COLO829 (cell line): ENCODE measurements at places on chromosomes 7 and 10.
A peak's percentile ranks its signal among the peaks of the same experiment; 100 is the strongest.

DNA sequence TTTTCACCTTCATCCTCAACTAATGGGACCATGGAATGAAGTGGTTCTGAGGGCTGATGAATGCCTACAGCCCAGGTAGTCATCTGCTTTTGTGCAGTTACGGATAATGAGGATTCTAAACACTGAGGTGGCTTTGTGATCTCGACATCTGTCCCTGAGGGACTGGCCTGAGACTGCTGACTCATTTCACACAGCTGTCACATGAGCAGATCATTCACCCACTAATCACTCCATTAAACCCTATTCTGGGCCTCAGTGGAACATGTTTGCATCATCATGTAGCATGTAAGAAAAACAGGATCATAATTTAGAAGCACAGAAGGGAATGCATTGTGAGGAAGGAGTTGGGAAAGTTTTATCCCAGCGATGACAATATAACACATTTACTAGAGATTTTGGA lies 79.4 kb upstream of the FEZF1 start:
- DNase-seq: peak; percentile 39

DNA sequence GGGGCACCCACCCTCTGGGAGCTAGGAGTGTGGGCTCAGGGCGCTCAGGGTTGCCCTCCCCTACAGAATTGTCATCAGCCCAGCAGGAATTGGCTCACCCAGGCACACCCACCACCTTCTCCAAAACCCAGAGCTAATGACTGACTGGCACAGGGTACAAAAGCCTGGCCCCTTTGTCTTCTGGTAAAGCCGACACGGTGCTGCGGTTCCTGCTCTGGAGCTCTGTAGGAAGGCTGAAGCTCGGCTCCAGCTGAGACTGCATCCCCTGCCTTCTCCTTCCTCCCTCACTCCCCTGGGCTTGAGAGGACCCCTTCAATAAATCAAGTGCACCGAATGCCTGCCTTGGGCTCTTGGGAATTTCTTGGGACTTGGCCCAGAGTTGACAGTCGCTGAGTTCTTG lies 117.9 kb upstream of the EEPD1 start:
- no peak for DNase-seq

GRCh38 chr10:90785782-90786181 lies 72.1 kb downstream of the HTR7 start:
- no peak for DNase-seq

DNA sequence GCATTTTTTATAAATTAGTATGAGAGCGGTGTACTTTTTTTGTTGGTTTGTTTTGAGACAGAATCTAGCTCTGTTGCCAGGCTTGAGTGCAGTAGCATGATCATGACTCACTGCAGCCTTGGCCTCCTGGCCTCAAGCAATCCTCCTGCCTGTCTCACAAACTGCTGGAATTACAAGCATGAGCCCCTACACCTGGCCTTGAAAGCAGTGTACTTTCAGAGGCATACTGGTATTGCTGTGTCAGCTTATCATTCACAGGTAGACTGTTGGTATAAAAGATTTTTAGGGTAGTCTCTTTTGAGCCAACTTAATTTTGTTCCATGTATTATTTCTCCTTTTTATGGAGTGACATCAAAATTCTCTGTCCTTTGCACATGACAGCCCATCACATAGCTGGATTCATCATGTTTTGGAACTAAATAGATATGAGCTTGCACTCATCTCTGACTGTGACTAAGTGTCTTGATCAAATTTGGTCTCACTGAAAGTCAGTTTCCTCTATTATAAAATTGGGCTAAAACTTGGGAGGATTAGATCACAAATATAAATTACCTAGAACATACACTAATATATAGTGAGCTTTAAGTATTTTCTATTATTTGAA lies 12.4 kb downstream of the GNAT3 start:
- DNase-seq: no peak

GRCh38 chr7:146713934-146714333 lies 597.3 kb downstream of the CNTNAP2 start:
- DNase-seq: no peak

DNA sequence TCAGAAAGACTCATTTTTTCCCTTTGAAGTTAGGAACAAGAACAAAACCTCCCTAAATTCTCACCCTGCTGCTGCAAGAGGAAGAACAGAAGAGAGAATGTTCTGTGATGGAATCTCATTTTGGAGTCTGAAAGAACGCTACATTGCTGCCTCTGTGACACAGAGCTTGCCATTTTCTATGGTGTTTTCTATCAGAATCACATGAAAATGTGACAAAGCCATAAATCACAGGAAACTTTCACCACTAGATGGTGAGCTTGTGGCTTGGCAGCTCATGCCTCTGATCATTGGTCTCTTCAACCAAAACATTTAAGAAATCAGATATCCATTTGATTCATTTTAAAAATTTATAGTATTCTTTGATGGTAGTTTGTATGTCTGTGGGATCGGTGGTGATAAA lies 82.9 kb downstream of the CADPS2 start:
- peak; percentile 63 for DNase-seq

DNA sequence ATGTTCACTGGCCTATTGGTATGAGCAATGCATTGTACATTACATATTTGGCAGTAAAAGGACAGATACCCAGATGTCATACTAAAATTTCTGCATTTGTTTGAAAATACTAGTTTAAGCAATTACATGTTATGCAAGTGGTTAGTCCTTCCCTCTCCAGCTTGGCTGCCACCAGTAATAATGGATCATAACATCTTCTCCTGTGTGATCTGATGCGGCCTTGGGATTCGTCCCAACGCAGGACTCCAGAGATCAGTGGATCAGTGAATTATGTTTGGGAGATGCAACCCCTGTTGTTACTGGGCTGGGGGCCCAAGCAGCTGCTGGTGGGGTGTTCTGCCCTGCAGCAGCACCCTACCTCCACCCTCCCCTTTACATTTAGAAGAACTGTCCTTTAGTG lies 11.2 kb upstream of the PDK4 start:
- DNase-seq: no peak

DNA sequence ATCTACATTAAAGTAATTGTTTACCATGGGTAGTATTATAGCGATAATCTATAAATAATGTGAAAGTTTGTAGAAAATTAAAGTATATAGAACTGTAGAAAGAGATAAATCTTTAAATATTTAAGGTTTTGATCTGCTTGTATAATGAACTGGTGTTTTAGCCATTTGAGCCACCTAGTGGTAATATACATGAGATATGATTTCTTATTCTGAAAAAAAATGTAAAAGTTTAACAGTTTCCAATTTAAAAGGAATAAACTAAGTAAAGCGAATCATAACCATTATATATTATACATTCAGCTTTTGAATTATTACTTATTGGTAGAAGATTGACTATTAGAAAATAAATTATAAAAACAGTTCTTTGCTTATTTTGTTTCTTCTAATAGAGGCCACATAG lies 91.2 kb downstream of the OTUD1 start:
- no peak for DNase-seq

- peak; percentile 67 for DNase-seq
Measured at GRCh38 chr7:18128846-18129245, 101.2 kb upstream of the PRPS1L1 start.

- no peak for DNase-seq
Measured at GRCh38 chr10:4353964-4354363, 472.0 kb upstream of the AKR1E2 start.

GRCh38 chr10:59181668-59182067 lies 5.2 kb downstream of the PHYHIPL start:
- DNase-seq: peak; percentile 15

GRCh38 chr10:5014936-5015335 lies 11.3 kb upstream of the AKR1C2 start:
- no peak for DNase-seq

DNA sequence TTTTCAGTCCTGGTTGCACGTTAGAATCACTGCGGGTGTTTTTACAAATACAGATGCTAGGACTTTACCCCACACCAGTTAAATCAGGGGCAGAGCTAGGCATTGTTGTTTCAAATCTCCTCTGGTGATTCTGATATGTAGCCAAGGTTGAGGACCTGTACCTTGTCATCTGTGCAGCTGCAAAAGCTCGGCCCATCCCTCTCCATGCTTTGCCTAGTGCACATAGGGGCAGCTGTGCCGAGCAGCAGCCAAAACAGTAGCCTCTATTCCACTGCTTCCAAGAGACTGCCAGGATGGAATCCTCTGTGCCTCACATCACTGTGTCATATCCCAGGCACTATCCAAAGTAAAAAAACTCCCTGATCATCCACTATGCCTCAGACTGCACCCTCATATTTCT lies 181.3 kb downstream of the CDK14 start:
- DNase-seq: no peak

- DNase-seq: peak; percentile 42
Measured at GRCh38 chr7:124171068-124171467, 138.2 kb upstream of the TMEM229A start.

- no peak for DNase-seq
Measured at GRCh38 chr7:137667633-137668387, 179.0 kb downstream of the DGKI start.

DNA sequence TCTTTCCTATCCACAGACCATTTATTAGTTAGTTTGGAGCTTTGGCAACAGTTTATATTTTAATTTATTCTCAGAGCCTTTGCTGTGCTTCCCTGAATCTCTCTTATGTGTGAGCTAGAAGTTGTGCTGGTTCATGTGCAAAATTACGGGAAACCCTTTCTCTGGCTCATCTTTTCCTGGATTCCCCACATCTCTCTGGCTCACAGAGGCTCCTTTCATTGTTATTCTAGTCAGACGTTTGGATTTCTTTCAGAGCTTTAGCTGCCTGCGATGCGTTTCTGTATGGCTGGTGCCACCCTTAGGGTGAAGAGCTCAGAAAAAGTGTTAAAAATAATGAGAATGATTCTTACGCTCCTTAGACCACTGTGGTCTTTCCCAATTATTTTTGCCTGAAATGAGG lies 53.3 kb downstream of the TPST1 start:
- DNase-seq: peak; percentile 51

- no peak for DNase-seq
Measured at GRCh38 chr10:122229666-122230065, 41.4 kb upstream of the BTBD16 start.

DNA sequence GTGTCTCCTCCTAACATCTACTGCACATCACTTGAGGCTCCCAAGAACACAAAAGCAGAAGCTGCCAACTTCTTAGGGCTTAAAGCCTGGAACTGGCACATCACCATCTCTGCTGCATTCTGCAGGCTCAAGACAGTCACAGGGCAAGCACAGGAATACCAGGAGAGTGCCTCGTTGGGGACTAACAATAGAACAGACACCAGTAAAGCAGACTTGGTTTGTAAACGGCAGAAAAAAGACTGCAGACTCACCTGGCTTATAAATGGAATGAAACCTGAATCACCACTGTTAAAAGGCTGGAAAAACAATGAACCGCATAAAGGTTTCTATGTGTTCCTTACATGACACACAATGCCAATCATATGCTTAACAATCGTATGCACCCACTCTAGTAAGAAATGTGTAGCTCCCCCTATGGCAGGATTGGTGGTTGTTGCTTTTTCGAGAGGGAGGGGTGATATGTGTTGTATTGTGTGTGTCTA lies 12.8 kb downstream of the RHEB start:
- no peak for DNase-seq

GRCh38 chr10:57162231-57162630 lies 801.2 kb upstream of the ZWINT start:
- DNase-seq: no peak

- DNase-seq: no peak
Measured at GRCh38 chr10:110827875-110828274, 43.9 kb upstream of the PDCD4 start.

DNA sequence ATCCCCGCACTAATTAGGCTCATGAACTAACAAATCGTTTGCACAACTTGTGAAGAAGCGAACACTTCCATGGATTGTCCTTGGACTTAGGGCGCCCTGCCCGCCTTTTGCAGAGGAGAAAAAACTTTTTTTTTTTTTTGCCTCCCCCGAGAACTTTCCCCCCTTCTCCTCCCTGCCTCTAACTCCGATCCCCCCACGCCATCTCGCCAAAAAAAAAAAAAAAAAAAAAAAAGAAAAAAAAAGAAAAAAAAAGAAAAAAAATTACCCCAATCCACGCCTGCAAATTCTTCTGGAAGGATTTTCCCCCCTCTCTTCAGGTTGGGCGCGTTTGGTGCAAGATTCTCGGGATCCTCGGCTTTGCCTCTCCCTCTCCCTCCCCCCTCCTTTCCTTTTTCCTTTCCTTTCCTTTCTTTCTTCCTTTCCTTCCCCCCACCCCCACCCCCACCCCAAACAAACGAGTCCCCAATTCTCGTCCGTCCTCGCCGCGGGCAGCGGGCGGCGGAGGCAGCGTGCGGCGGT lies at the start of gene EMX2:
EMX2 (plus strand) TSS at position 41 of the 519 bp plus-strand sequence. CDS start 522 bp downstream, outside the sequence.
- no peak for DNase-seq

DNA sequence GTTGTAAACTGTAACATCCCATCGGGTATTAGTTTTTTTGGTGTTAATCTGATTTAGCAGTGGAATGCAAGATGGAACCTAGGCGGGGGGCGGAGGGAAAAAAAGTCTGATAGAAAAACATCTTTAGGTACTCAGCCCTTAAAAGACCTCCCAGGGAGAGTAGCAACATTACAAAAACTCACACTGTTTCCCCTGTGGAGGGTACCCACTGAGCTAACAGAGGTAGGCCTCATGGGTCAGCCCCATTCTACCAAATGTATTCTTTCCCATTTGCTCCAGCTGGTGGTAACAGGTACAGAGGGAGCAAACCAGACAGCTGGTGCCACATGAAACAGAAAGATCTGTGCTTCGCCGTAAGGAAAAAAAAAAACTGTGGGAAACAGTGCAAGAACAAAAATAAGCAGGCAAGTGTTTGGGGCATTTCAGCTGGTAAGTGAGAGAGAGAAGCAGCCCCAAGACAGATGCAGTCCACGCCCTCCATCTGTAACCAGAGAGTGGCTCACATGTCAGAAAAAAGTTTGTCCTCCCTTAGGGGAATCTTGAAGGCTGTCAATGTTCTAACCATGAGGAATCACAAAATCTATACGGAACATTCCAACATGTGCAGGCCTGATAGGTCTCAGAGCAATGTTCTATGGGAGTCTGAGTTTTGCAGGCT lies 65.3 kb downstream of the HOXA1 start:
- DNase-seq: no peak

DNA sequence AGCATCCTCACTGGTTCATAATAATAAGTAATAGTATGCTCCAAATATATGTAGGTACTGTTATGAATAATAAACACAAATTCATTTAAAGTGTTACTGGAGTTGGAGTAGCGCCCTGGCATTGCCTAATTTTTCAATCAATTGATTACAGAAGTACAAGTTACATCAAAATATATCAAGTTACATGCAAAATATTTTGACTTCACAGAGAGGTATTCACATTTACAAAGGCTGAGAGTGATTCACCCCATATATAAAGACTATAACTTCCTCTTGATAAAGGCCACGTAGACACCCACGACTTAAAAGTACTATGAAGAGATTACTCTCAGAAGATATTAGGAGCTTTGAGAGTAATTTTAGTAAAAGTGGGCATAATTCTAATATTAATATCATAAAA lies 13.6 kb upstream of the COL17A1 start:
- no peak for DNase-seq

DNA sequence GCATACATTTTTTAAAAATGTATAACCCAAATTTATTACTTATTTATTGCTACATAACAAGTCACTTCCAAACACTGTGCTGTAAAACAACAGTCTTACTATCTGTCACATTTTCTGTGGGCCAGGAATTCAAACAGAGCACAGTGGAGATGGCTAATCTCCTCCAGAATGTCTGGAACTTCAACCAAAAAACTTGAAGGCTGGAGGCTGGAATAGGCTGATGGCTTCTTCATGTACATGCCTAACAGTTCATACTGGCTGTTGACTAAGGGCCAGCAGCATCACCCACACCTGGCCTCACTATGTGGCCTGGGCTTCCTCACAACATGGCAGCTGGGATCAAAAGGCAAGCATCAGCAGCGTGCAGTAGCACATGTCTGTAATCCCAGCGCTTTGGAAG lies 92.4 kb upstream of the KMT2E start:
- DNase-seq: no peak
